Fibroblast of villous mesenchyme (primary cell): ENCODE measurements at places on chromosomes 1 and 21.
A peak's percentile ranks its signal among the peaks of the same experiment; 100 is the strongest.

DNA sequence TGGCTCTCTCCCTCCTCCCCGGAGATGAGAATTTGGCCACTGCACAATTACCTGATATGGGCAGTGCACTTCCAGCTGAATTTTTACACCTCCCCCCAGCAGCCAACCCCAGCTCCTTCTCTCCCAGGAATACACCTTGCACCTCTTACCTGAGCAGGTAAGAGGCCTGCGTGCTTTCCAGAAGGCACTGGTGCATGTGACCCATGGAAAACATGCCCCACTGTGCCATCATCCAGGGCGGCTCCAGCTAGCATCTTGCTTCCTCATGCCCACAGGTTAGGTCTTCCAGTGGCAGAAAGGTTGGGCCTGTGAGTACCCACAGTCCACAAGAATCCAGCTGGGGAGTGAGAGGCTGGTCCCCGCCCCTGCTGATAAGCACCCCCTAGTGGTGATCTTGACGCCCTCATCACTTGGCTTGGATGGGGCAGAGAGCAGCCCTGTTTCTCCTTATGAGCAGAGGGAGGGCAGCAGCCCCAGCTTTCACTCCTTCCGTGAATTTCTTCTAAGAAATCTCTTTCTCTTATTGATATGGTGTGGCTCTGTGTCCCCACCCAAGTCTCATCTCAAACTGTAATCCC lies 57.8 kb downstream of the EDARADD start:
- peak; percentile 11 for DNase-seq

- DNase-seq: no peak
Measured at GRCh38 chr1:33723251-33723650, 140.6 kb upstream of the HMGB4 start.

GRCh38 chr1:157505481-157506272 lies 46.6 kb downstream of the FCRL5 start:
- DNase-seq: peak; percentile 58

GRCh38 chr1:10906866-10907519 lies 105.5 kb upstream of the TARDBP start:
- DNase-seq: no peak

DNA sequence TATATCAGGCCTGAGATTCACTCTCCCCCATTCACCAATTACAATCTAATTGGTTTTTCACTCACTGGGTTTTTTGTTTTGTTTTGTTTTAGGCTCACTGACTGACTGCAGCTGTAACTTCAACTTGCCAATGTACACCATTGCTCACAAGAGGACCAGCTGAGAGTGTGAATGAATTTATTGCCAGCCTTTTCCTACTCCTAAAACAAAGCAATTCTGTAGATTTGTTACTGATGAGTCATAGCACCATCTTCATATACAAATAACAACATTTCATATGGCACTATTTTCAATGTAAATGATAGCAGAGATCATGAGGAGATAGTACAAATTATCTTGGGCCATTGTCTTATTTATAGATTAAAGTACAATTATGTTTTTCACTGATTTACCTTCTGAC lies 76.0 kb upstream of the DPYD start:
- no peak for DNase-seq

DNA sequence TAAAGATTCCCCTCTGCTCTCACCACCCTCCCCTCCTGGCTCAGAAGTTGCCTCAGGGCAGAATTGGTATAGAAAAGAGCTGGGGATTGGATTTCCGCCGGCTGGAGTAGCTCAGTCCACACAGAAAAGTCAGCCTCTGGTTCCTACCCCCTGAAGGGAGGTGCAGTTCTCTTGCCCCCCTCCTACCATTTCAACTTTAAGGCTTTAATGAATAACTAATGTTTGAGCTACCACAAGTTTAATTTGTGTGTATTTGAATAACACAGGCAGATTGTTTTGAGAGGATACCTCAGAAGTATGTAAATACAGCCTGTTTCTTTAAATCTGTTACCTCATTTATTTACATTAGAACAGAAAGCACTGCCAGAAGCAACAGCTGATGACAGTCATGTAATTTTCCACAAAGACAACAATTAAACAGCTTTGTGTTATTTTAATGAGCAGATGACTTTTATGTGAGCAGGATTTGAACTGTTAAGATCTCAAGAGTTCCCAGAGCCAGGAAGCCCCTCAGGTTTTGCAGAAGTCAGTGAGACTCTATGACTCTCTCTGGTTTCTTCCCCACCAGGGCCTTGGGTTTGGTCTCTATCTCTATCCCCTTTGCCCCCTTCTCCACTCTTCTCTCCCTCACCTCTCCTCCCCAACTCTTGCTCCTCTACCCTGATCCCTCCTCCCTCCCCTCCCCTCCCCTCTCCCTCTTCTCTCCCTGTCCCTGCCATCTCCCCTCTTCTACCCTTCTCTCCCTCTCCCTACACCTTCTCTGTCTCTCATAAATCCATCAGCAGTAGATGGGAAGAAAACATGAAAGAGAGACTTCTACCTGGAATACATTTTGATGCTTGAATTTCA lies 26.3 kb downstream of the DUSP10 start:
- peak; percentile 94 for DNase-seq

- no peak for DNase-seq
Measured at GRCh38 chr21:26783466-26784195, 61.6 kb downstream of the ADAMTS1 start.

DNA sequence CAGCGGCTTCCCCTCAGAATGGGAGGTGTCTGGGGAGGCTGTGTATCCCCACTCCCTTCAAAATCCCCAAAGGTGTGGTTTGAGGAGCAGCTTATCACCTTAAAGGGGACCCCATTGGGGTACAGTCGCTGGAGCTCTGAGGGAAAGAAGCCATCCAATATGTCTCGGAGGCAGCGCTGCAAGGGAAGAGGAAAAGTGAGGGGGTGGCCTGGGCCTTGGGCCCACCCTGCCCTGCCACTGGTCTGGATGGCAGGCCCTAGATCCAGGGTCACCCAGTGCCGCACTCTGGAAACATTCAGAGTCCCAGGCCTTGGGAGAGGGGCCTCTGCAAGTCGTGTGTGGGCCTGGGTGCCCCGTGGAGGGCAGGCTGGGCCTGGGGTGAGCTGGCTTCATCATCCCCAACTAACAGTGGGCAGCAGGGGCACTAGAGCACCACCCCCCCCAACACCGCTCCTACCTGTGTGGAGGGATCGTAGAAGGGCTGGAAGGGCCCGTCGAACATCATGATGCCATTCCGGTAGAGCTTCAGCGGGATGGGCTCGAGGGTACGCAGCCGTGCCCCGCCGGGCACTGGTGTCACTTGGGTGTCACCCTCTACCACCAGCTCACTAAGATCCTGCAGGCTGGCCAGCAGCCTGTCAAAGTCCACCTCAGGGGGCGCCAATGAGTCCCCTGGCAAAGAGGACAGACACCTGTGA lies 5.6 kb downstream of the SH3BGRL3 start:
- no peak for DNase-seq

- no peak for DNase-seq
Measured at GRCh38 chr1:95226781-95227660, 7.0 kb upstream of the RWDD3 start.

DNA sequence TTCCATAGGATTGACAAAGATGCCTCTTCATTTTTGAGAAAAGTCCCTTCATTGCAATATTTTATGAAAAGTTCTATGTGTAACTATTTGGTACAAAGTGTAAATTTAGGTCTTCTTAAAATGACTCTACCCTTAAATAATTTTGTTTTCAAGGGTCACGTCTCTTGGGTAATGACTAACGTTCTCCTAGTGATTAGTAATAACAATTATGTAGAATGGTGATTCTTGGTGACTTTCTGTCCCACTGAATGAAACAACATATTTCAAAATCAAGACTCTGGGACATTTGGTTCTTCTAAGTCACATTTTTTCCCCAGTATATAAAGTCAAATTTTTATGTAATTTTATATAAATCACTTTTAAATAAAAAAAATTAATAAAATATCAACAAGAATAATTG lies 277.5 kb upstream of the ADAMTS5 start:
- DNase-seq: peak; percentile 38

GRCh38 chr1:56153276-56153675 lies 426.1 kb downstream of the PLPP3 start:
- no peak for DNase-seq

- DNase-seq: peak; percentile 85
Measured at GRCh38 chr1:213070406-213070805, 19.4 kb downstream of the RPS6KC1 start.

GRCh38 chr1:186530109-186530508 lies 69.2 kb upstream of the PDC start:
- DNase-seq: peak; percentile 61

- no peak for DNase-seq
Measured at GRCh38 chr1:10179406-10180091, 30.8 kb upstream of the KIF1B start.

GRCh38 chr1:111280267-111280666 lies 10.4 kb upstream of the CHIA start:
- no peak for DNase-seq

DNA sequence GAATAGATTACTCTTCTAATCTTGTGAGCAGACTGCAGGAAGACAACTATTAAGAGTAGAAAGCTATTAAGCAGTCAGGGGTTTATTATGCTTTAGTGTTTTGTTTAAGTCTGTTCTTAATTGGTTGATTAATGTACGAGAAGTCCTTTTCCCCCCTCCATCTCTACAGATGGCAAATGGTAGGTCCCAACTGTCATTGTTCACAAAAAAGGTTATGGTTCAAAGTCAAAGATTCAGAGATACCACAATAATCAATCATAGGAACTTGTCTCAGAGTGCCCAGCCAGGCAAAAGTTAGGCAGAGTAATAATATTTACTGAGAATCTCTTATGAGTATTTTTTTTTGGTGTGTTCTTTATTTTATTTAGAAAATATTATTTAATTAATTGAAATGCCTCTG lies 26.8 kb downstream of the NFIA start:
- no peak for DNase-seq

DNA sequence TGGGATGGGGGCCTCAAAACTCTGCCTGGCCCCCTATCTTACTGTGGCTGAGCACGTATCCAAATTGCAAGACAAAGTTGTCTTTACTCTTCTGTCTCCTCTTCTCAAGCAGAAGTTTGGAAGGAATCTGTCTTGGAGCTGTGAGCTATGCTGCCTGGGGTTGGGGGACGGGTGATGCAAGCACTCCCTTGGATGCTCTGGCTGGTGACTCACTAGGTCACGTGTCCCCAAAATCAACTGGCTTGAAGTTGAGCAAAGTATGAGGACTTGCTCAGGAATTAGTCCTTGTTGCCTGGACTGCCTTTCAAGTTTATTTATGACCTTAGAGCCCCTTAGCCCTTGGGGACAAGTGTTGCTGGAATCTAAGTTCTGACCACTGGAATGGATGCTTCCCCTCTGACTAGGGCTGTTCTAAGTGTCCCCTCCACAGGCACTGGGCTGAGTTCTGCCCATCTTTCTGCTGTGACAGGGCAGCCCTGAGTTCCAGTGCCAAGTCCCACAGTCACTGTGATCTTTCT lies 269.5 kb downstream of the HHAT start:
- DNase-seq: peak; percentile 92

DNA sequence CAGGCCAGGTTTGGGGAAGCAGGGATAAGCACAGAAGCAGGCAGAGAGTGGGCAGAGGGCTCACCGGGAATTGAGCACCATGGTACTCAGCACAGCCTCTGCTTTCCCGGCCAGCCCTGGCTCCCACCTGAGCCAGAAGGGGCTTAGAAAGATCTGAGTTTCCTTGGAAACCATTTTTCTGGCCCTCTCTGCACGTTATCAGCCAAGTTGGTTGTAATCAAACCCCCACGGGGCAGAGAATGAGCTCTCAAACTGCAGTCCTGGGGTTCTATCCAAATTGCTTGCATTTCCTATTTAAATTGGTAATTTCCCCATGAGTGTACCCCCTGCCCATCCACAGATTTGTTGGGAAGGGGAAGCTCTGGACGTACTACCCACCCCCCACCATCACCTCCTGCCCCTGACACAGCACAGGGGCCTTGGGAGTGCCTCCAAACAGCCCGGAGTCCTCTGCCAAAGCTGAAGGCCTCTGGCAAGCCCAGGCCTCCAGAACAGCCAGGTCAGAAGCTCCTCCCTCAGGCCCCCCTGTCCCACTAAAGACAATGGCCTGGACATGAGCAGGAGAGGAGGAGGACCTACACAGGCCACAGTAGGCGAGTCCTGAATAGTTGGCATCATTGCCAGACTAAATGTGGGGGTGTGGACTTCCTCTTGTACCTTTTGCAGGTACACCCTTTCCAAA lies 42.7 kb upstream of the GJB5 start:
- DNase-seq: no peak

GRCh38 chr1:230153641-230154296 lies 86.7 kb downstream of the GALNT2 start:
- peak; percentile 95 for DNase-seq

GRCh38 chr1:197116156-197116555 lies 30.3 kb downstream of the ASPM start:
- no peak for DNase-seq

GRCh38 chr21:42514883-42515228 lies 1.2 kb downstream of the SLC37A1 start:
- no peak for DNase-seq

- DNase-seq: no peak
Measured at GRCh38 chr1:53011175-53011574, 50.8 kb upstream of the PODN start.

DNA sequence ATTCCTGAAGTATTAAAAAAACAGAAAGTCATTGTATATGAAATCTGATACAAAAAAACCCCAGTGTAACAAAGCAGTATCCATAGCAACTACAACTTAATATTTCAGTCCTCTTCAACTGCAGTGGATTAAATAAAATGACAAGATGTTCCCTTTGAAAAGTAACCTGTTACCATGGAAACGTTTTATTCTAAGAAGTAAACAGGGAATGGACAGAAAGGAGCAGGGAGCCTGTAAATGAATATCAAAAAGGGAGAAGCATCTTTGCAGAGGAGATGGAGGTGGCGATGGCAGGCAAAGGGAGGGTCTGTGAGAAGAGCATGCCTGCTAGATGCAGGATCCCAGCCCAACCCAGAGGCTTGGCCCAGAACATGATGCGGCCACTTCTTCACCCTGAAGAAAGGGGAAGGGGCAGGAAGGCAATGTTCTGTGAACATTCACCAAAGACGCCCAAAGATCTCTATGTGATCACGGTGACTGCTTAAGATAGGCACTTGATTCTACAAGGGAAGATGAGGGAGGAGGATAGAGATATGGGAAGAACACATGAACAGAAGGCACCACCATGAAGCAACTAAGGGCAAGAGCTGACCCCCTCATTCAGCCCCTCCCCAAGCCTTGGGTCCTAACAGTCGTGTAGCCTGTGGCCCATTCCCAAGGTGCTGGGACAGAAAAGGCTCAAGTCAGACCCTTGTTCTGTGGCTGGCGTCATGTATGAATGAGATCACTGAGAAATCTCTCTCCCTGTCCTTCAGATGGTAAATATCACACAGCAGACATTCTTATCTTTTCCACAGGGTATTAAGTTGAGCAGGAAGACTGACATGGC lies 200.0 kb downstream of the SLC45A1 start:
- peak; percentile 48 for DNase-seq

DNA sequence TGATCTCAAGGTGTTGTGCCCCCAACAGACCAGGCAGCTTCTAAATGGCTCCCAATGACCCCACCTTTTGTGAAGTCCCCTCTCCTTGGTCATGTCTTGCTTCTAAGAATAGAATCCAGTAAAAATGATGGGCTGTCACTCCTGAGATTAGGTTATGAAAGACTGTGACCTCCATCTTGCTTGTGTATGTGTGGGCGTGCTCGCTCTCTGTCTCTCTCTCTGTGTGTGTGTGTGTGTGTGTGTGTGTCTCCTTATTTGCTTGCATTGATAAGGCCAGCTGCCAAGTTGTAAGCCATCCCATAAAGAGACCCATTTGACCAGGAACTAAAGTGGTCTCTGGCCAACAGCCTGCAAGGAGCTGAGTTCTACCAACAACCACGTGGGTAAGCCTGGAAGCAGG lies 22.9 kb upstream of the TMEM51 start:
- no peak for DNase-seq

GRCh38 chr1:101112051-101112780 lies 86.6 kb upstream of the DPH5 start:
- no peak for DNase-seq
